ENCODE measurements at places on chromosomes 6 and 20.

DNA sequence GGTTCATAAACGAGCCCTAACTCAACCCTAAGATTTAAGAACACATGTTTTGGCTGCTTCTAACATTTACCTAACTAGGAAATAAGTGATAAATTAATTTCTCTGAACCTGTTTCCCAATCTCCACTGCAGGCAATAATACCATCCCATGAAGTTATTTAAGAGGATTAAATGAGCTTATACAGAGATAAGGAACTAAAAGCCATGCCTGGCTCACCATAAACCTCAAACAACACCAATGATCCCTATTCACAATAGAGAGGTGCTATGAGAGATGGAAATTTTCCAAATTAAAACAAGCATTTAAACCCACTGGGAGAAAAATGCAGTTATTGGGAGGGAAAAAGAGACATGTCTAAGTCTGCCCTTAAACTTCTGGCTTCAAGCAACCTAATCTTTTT lies 33.9 kb upstream of the KLHL31 start:
- DNase-seq: no peak

DNA sequence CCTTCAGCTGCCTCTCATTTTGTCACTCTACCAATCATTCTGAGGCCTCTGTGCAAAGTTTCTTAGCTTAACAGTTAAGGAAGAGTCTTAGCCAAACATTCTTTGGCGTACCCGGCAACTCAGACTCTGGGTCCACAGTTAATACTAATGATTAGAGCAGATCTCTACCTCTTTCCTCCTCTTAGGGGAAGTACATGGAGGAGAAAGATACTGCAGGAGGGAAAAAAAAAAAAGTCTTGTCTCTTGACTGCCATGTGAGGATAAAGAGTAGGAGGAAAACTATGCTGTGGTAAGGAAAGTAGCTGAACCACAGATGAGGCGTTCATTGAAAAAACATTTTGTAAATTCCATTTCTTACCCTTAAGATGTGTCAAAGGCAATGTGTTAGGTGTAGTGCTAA lies 44.0 kb upstream of the MARCKS start:
- no peak for DNase-seq

DNA sequence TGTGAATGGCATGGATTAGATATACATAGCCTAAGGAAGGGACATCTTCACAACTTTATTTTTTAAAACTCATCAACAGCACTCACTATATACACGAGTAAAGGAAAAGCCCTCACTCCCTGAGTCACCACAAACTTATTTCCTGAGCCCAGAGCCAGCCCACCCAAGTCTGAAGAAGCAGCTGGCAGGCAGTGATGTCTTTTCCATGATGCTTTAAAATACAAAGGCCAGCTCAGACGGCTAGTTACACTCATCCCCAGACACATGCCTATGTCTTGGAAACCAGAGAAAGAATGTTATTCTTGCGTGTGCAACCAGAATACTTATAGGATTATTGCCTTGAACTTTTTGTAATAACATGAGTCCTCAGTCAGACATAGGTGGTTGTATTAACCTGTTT lies 114.4 kb downstream of the ADGRG6 start:
- no peak for DNase-seq

GRCh38 chr20:47097691-47098622 lies 203.3 kb downstream of the EYA2 start:
- DNase-seq: no peak

DNA sequence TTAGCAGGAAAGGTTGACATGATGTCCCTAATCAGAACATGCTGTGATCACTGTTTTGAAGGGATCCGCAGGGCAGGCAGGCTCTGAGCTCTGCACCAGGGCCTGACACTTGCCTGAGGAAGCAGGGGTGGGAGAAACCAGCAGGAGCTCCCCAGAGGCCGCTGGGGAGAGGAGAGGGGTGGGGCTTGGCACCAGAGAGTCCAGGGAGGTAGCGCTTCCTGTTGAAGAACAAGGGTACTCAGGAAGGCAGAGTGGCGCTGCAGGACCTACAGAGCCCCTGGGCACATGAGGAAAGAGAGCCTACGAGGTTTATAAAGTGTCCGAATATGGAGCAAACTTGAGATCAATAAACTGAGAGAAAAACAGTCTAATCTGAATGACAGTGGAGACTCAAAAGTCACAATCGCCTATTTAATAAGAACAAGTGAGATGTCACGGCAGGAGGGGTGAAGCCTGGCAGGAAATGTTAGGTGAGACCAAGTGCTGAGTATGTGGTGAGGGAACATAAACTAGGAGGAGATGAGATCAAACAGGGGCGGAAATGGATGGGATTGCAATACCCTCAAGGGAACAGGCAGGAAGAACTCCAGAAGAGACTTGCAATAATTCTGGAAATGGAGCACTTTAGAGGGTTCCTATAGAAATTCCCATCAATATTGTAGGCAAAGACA lies 5.8 kb upstream of the TBXT start:
- no peak for DNase-seq

DNA sequence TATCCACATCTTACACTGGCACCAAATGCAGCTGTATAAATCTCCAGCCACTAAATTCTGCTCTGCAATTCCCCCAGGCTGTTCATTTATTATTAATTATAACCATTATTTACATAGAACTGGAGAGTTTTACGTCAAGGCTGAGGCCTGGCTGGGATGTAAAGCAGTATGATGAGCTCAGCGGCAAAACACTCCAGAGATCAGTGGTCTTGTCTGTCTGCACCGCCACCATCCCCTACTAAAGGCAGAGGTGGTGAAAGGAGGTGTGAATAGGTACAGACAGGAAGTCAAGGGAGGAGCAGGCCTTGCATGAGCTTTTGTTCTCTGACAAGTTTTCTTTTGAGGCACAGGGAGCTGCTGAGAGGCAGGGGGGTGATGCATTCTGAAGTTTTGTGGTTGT lies 159.9 kb upstream of the PCSK2 start:
- DNase-seq: no peak

GRCh38 chr6:157284738-157285421 lies 38.4 kb downstream of the TMEM242 start:
- DNase-seq: no peak

GRCh38 chr20:32634041-32634805 lies 39.5 kb downstream of the C20orf203 start:
- no peak for DNase-seq

GRCh38 chr6:41640426-41640825 lies 2.2 kb downstream of the MDFI start:
- no peak for DNase-seq

- peak; percentile 57 for DNase-seq
Observed at GRCh38 chr20:35743693-35744491, 1.8 kb upstream of the RBM39 start.

Measured in activated CD4-positive, alpha-beta T cell treated with anti-CD3 and anti-CD28 coated beads, Interleukin-2, amount 50 U/mL, for 16 hours (primary cell).